Omental fat pad (tissue), 4 donors: ENCODE measurements at places on chromosomes 4 and X.

DNA sequence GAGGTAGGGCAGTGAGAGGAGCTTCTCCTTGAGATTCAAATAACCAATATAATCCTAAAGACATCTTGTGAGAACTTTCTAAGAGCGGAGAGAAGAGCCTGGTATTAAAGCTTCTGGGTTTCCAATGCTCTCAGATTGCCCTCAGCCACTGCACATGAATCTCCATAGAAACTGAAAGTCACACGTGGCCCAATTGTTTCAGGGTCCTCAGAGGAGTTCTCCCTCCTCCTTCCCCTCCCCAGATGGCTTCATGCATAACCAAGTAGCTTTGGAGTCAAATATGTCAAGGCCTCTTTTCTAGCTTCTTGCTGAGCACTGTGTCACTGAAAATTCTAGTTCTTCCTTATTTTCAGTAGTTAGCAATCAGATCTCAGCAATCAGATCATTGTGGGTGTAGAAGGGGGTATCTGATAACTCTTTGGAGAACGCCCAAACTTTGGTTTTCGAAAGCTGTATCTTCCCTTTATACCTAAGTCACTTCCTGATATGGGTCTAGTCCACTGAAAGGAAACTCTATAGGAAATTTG is 2.2 kb downstream of the BTK start:
- DNase-seq = no peak

GRCh38 chrX:11180571-11180970 is 69.4 kb downstream of the HCCS start:
- DNase-seq = no peak

DNA sequence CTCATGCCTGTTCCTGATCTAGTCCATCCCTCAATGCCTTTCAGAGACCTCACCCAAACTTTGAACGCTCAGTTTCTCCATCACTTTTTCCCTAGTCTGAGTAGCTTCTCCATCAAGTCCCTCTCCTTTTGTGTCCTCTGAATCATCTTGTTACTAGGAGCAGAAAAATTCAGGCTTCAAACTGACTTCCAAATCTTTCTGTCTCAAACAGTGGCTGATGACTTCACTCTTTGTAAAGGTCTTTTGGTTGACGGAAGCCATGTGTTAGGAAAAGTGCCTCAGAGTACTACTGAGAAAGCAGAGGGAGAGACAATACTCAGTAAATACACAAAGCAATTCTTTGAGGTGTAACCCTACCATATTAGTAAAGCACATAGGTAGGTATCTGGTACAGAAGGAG is 65.7 kb upstream of the CAMK2D start:
- DNase-seq = no peak

- DNase-seq = no peak
Measured at GRCh38 chr4:128349921-128350320, 62.3 kb upstream of the PGRMC2 start.

DNA sequence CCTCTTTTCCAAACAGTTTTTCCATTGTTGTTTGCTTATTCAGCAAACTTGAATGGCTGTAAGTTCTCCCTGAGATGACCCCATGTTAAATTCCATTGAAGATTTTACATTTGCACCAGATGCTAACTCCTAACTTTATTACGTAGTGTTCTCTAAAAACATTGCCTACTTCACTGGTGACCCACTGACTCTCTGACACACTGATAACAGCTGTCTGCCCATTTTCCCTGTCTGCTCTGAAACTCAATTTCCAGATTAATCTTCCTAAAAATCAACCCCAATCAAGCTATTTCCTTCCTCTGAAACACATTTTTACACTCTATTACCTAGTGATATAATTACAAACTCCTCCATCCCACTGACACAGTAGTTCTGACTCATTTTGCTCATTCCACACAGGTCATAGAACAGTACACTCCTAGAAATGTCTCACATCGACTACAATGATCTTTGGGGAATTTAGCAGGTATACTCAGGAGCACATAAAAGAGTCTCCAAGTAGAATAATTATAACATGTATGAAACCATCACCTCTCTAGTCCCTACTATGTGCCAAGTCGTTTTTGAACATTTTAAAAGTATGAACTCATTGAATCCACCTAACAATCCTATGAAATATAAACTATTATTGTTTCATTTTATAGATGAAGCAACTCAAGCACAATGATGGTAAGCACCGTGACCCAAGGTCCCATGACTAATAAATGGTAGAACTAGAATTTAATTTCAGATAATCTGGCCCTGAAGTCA is 210.9 kb downstream of the SLIT2 start:
- DNase-seq = no peak

GRCh38 chr4:87843936-87844335 is 11.2 kb downstream of the MEPE start:
- no peak for DNase-seq

DNA sequence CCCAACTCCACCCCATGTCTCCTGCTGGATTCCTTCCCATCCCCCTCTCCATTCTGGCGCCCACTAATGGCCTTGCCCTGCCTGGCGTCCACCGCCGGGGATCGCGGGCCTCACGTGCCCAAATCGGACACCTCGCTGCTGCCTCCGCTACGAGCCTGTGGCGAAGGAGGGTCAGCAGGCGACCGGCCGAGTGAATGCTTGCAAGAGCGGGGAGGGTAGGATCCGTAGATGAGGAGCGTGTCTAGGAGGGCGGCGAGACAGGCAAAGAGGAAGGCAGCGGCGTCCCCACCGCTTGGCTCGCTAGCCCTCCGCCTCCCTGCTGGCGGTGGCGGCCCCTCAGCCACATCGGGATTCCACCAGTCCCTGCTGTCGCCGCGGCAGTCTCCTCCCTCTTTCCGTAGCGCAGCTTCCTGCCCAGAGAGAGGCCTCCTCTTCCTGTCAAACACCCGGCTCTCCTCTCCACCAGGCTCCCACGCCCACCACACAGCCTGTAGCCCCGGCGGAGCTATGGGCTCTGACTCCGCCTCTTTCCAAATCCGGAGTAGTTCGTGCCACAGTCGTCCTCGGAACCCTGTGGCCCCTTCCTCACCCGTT is at the start of gene SPIN2B:
Gene SPIN2B, minus strand, starts transcription at position 387 of the 594 bp plus-strand sequence.
- peak; percentile 29 for DNase-seq

DNA sequence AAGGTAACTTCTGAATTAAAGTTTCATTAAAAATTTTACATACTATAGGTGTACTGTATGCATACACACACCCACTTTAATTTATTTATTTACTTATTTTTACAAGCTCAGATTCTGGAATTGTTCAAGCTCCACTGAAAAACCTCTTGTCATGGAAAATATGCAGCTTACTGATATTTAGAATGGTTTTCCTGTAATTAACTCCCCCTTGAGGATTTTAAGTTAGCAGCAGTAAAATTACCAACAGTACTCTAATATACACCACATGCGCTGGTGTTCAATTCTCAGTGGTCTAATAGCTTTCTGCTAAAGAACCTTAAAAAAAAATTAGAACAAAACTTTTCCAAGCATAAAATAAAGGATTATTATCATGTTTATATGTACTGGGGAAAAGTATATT is 12.0 kb downstream of the MAB21L2 start:
- DNase-seq = no peak

DNA sequence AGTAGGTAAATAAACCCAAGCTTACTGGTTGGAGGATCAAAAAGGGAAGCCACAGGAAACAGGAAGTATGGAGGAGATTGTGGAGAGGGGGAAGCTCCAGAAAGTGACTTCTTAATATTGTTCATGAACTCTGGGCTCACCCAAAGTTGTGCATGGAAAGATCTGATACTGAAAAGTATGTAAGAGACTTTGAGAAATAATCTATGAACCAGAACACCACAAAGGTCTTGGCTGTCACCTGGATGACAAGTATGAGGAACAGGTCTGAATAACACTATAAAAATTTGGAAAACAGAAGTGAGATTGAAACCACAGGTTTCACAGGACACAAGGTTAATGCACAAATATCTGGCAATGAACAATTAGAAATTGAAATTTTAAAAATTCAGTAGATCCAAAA is 567.4 kb downstream of the INPP4B start:
- no peak for DNase-seq

GRCh38 chr4:47483745-47484144 is 1.3 kb upstream of the ATP10D start:
- DNase-seq = no peak

DNA sequence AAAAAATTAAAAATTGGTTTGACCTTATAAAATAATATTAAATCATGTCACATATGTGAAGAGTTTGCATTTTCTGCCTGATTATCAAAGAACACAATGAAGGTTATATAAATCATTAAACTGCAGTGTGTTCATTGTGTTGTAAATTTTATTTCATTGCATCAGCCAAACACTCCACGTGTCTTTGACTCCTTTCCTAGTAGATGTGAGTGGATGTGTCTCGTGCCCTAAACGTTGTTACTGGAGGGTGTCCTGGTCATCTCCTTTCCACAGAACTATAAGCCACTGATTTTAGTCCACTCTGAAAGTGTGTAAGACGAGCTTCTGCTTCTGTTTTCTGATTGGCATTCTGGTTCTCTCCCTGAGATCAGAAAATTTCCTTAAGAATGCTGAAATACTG is 127.3 kb downstream of the NDST4 start:
- DNase-seq = no peak

- no peak for DNase-seq
Measured at GRCh38 chr4:147570616-147571015, 46.6 kb upstream of the TMEM184C start.

DNA sequence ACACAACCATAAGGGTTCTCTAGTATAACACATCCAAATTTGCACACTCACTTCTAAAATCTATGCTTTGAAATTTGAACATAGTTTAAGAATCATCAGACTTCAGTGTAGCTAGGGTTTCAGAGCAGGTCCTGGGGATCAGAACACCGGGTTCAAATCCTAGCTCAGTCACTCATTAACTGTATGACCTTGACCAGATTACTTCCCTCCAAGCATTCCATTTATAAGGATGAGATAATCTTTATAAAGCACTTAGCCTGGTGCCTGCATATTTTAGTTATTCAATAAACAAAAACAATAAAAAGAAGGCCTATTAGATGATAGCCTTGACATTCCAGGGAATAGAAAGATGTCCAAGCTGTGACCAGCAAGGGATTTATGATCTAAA is 4.8 kb upstream of the STBD1 start:
- no peak for DNase-seq

DNA sequence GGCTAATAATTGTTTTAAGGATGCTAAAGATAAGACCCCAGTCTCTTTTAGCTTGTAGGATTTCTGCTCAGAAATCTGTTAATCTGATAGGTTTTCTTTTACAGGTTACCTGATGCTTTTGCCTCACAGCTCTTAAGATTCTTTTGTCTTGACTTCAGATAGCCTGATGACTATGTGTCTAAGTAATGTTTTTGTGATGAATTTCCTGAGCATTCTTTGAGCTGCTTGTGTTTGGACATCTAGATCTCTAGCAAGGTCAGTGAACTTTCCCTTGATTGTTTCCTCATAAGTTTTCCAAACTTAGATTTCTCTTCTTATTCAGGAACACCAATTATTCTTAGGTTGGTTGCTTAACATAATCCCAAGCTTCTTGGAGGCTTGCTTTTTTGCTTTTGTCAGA is 104.1 kb downstream of the ZNF518B start:
- no peak for DNase-seq

DNA sequence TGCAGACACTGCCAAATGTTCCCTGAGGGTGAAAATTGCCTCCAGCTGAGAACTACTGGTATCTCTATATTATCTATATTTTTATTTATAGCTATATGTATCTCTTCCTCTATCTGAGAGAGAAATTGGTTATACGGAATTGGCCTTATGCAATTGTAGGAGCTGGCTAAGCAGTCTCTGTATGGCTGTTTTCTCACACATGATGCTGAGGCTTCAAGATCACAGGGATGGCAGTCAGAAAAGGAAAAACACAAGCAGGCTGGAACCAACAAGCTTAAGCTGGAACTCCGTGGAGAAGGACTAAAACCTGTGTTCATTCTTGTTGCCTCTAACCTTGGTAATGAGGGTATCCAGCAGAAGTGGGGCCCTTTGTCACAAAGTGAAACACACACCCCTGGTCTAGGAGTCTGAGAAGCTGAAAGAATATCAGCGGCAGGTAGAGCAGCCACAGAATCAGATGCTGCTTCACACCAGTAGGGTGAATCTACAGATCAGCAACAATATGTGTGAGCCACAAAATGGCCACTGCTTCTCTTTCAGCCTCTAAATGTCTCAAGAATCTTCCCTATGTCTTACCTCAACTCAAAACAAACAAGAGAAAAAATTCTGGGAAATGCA is 166.5 kb upstream of the PPP1R2C start:
- no peak for DNase-seq

DNA sequence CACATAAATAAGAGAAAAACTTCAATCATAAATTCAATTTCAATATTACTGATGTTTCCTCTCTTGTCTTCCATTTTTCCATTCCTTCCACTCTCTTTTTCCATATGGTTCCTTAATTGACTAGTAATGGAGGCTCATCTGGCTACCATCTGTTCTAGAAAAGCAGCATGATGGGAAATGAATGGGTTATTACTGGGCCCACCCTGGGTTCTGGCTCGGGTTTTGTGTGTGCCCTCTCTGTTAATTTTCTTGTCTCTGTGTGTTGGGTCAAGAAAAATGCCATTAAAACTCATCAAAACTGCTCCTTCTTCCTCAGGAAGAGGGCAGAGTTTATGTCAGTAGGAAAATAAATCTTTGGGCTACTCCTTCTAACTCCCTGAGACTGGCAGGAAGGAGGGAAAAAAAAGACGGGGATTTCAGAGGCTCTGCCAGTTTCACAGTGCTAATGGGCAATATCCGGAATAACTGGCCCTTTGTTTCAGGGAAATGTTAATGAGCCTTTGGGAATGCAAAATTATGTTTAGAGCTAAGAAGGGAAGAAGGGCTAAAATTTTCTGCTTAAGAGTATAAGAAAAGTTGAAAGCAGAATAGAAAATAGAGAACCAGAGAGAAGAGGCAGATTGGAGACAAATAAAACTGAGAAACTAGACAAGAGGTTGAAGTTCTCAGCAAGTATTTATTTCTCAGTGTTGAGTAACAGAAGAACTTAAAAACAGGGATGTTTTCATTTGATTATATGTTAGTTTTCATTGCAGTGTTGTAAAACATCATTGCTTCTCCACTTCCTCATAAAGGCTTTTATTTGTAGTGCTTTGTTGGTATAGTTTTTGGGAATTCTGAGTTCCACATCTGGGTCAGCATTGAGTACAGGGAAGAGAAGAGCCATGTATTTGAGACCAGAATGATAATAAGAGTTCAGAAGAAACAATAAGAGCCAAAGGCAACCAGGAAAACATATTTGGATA is 19.7 kb downstream of the GABRB1 start:
- no peak for DNase-seq

GRCh38 chr4:24330172-24330571 is 254.2 kb downstream of the DHX15 start:
- no peak for DNase-seq

DNA sequence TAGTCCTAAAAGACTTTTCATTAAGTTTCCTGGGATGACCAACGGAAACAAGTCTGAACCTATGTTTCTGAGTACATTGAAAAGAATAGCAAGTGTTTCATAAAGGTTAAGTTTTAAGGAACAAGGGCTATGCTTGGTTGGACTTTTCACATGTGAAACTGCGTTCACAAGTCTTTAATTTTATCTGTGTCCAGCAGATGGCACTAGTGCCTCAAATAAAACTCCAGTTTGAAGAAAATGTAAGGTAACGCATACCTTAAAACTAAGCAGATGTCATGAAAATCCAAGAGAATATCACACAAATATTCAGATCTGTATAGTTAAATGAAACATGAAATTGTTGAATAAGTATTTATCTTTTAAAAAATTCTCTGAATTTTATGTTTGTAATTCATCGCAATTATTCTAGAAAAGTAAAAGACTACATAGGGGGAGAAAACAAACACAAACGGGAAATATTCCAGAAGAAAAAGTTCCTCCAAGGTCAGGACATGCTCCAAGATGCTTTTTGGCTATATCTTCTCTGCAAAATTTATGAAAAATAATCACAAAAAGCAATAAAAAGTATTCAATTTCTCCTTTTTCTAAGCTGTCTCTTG is 89.6 kb upstream of the MAD2L1 start:
- DNase-seq = no peak
